Retinal pigment epithelial cell (primary cell): ENCODE measurements at places on chromosomes 11 and 22.

DNA sequence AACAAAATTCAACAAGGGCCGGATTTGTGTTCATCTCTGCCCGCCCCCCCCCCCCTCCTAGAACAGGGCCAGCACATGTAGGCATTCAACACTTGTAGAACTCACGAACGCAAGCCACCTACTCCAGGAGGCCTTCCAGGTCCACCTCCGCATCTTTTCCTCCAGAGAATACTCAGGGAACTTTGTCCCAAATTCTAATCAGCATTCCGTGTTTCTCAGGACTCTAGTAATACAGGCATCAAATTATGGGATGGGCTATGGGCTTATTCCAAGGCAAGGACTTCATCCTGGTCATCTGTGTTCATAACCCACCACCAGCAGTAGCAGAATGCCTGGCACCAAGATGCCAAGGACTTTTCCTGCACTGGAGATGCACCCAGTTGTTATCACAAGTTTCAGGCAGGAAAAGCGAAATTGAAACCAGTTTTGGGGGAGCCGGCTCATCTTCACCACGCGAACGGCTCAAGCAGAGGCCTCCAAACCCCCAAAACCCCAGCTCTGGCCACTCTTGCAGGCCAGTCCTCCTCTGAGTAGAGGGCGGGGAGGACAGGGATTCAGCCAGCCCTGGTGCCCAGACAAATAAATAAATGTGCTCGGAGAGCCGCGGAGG is 462 bp downstream of the UBE2L6 start:
- no peak for DNase-seq

DNA sequence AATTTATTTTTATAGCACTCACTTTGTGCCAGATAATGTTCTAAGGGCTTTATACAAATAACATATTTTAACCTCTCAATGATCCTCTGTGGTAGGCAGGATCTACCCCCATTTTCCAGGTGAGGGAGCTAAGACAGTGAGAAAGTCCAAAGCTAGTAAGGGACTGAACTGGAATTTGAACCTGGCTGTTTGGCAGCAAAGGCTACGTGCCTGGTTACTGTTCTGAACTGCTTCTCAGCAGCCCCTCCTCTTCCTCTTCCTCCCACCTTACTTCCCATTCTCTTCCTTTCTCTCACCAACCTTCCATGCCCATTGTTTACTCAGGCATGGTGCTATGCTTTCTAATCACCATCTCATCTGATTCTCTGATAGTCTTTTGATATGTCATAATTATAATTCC is 82.0 kb downstream of the INSC start:
- no peak for DNase-seq

GRCh38 chr11:76665172-76665571 is 5.4 kb downstream of the LRRC32 start:
- DNase-seq: no peak

GRCh38 chr11:64661146-64661545 is 61.9 kb downstream of the NRXN2 start:
- DNase-seq: no peak
